ENCODE measurements at places on chromosomes 7 and 10. TPM values are rescaled to one million over a fixed set of nuclear protein-coding genes. Genes with fewer than 3 reads are reported as not detected.

DNA sequence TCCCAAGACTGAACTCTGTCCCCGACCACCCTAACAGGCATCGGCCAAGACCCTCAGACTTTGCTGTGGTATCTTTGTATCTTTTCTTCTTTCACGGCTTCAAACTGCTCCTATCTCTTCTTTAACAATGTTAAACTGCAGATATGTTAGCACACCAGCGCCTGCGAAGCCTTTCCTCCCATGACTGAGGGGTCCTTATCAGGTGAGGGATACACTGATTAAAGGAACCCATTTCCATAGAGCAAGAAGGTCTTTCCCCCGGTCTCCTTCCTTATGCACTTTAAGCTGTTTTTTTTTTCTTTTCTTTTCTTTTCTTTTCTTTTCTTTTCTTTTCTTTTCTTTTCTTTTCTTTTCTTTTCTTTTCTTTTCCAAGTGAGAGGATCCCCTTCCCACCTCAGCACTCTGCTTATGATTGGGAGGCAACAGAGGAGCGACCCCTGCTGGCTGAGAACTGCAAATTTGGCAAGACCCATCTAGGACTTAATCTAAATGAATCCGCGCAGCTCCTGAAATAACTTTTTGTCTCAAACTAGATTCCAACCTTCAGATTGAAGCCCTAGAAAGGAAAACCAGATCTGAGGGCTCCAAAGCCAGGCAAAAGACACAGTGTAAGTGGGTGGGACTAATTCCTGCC is 109.9 kb downstream of the ITGB8 start:
- no peak for DNase-seq

Gene SSC4D
- total RNA-seq = not detected

GRCh38 chr7:34762764-34763163 is 104.7 kb downstream of the NPSR1 start:
- DNase-seq = no peak

- no peak for DNase-seq
These were observed 103.7 kb downstream of the HECTD2 start for GRCh38 chr10:91513598-91514424.

Gene DPP6
- total RNA-seq = not detected

Gene UCN3
- total RNA-seq = not detected

Gene TSPAN15
- 7.5 TPM for total RNA-seq

GRCh38 chr10:8298896-8299570 is 244.5 kb downstream of the GATA3 start:
- no peak for DNase-seq
